ENCODE measurements at places on chromosomes 3 and 15.
A peak's percentile ranks its signal among the peaks of the same experiment; 100 is the strongest.

DNA sequence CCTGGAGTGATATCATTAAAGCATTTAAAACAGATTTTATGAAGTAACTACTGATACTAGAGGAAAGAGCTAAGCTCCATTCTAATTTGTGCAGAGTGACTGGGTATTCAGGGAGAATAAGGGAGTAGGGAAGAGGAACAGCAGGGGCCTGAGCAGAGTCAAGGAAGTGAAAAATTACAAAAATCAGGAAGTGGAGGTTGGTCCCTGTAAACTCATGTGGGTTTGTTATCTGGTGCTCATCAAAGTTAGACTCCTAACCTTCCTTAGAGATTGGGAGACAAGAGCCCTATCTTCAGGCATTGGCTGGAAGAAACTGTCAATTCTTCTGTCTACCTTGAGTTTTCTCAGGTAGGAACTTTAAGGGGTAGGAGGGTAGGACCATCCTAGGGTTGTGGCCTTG is 82.5 kb downstream of the NEK11 start:
- no peak for DNase-seq

- DNase-seq: no peak
Measured at GRCh38 chr15:60138397-60138968, 134.4 kb downstream of the FOXB1 start.

- DNase-seq: no peak
Measured at GRCh38 chr3:158430968-158431367, 140.0 kb upstream of the MLF1 start.

DNA sequence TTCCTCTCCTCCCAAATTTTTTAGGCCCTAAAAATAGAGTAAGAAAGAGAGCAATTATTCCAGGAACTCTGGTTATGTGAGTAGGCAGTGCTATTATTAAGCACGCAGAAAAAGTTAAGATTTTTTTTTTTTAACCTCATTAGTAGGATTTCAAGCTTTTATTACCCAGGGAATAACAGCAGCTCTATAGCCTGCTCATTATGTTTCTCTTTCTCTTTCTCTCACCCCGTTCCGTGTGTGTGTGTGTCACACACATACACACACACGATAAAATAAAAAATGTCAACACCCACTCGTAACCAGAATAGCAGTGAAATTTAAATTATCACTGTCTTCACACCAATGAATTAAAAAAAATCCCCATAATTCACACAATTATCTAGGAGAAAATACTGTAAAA is 30.3 kb downstream of the GADL1 start:
- no peak for DNase-seq

DNA sequence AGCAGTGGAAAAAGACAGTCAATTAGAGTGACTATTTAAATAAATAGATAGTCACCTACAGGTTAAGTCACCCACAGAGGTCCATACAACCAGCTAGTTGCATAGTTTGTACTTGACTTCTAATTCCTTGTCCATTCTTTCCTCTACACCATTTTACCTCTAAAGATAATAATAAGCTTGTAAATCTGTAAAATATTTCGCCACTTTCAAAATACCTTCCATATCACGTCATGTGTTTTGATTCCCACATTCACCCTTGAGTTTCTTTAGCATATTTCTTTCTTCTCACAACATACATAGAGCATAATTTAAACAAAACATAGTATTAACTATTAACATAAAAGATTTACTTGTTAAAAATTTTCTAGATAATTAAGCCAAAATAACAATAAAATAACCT is 689.6 kb downstream of the MECOM start:
- DNase-seq: no peak

DNA sequence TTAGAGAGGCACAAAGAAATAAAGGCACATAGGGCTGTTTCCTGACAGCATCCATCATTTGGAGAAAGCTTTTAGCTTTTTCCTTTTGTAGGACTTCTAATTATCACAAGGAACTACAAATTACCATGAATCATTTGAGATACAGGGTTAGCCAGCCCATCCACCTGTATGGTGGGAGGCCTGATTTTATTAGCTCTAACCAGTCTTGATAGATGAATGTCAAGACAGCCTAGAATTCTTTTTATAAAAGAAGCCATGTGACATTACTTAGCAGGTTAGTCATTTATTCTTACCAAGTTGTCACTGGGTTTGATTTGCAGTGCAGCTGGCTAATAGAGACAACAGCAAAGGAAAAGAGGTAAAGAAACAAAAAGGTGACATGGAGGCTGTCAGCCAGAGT is 618.1 kb downstream of the ZNF385D start:
- no peak for DNase-seq

DNA sequence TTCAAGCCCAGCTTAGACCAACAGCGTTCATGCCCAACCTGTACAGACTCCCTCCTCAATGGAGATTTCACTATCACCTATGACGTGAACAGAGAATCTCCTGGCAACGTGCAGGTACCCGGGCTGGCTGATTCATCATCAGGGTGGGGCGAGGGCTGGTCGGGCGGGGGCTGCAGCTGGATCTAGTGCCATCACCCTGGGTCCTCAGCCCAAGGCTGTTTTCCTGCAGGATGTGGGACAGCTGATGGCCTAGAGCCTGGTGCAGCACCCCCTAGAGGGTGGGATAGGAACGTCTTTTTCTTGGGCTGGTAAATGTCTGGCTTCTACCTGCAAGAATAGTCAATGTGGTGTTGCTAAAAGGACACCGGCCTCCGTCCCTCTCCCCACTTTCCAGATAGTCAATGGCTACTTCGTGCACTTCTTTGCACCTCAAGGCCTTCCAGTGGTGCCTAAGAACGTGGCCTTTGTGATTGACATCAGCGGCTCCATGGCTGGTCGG is 4.4 kb downstream of the ITIH3 start:
- no peak for DNase-seq

- DNase-seq: no peak
Measured at GRCh38 chr3:165635791-165636683, 201.2 kb downstream of the BCHE start.

- no peak for DNase-seq
Measured at GRCh38 chr3:23671851-23672589, 133.7 kb upstream of the UBE2E1 start.

DNA sequence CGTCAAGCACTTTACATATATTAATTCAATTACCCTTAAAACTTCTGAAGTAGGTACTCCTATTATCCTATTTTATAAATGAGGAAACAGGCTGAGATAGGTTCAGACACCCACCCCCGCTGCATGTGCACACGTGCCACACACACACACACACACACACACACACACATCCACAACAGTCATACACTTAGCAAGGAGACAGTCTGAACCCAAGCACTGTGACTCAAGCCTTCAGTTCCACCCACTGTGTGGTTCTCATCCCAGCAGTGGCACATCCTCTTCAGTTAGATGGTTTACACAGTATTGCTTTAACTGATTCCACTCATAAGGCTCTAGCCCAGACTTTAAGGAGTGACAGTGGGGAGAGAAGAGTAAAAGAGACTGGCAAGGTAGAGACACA is 91.1 kb upstream of the FGF7 start:
- DNase-seq: no peak

DNA sequence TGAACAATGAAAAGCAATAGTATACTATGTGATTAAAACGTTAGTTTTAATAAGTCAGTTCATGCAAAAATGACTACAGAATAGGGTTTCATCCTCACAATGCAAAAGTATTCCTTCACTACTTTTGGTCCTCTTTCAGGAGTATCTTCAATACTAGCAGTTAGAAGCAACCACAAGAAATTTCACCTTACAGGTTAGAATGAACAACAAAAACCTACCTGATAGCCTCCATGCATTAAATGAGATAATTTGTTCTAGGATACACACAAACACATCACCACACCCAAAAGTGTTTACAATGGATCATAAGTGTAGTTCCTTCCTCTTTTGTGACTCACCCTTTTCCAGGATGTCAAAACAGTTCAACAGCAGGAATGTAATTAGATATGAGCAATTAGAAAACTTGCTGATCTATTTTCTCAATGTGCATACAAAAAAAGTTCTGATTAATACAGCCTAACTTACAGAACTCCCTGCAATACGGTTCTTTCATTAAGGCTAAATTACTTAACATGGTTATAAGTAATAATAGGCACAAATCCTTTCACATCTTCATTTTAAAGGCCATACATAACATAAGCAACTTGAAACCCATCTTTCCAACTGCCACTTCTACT is 21.6 kb downstream of the UACA start:
- DNase-seq: no peak

- DNase-seq: no peak
Measured at GRCh38 chr3:108486941-108487340, 23.5 kb downstream of the MYH15 start.

- no peak for DNase-seq
Measured at GRCh38 chr3:12401208-12401607, 83.1 kb upstream of the TSEN2 start.

GRCh38 chr3:30680789-30681648 is 74.6 kb downstream of the TGFBR2 start:
- DNase-seq: no peak

DNA sequence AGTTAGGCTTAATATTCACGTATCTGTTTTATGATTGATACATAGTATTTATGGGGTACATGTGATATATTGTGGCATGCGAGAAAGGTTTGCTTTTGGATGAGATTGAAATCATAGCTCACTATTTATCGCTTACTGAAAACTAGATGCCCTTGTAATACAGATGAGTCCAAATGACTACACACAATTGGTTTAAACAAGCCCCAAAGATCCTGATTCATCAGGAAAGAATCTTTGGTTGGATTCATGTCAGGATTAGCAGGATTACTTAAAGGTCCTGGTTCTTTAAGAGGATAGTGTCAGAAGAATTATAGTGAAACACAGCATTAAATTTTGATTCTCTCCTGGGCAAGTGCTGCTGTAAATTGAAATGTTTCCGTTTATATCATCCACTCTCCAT is 18.6 kb upstream of the AADAC start:
- DNase-seq: no peak

DNA sequence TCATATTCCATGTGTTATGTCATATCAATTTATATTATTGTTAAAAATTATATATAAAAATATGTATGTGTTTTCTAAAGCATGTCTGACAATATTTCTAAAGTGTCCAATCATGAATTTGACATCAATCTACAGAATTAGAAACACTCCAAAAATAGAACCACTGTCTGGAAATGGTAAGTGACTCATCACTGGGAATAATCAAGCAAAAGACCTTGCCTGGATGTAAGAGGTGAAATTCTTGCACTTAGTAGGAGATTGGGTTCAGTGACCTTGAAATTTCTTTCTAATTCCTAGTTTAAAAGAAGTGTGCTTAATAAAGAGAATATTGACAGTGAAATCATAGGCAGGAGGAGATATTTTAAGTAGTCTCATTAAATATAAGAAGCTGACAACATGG is 188.8 kb downstream of the ZNF385D start:
- no peak for DNase-seq

DNA sequence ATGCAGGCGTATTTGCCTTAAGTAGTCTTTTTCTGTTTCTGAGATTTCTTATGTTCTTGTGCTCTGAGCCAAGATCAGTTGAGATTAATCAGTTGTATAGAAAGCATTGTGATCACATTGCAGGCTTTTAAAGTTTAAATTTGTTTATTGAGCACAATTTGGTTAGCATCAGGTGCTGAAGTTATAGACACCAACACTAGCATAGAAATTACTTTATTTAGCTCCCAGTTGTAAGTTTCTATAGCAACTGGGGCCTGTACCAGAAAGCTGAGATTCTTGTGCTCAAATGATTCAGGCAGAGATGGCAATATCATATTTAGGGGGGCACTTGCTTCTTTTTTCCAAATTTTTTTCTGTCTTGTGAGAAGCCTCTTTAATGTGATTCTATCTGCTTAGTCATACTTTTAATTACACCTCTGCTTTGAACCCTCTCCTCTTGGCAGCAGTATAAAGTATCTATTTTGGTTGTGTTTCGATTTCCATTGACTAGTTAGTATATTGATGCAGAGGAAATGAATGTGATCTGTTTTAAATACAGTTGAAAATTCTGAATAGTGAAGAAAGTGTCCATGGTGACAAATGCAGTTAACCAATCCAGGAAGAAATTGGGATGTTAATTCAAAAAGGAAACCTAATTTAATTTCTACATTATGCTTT is 241.7 kb upstream of the GBE1 start:
- no peak for DNase-seq

GRCh38 chr3:14200841-14201240 is 22.2 kb downstream of the LSM3 start:
- no peak for DNase-seq

DNA sequence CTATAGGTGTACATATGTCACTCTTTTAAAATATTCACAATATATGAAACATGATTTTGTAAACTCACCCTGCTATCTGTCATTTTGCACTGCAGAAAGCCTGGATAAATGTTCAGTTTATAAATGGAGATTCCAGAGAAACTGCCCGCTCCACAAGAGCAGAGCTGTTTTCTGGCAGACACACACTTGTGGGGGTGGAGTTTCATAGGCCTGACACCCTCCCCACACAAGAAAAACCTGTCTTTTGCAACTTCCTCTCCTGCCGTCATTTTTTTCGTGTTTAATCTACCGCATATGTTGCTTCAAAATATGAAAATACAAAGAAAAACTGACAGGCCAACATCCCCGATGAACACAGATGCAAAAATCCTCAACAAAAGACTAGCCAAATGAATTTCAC is 479.0 kb downstream of the GABRG3 start:
- no peak for DNase-seq

- DNase-seq: no peak
Measured at GRCh38 chr3:110423276-110423675, 648.3 kb upstream of the NECTIN3 start.

DNA sequence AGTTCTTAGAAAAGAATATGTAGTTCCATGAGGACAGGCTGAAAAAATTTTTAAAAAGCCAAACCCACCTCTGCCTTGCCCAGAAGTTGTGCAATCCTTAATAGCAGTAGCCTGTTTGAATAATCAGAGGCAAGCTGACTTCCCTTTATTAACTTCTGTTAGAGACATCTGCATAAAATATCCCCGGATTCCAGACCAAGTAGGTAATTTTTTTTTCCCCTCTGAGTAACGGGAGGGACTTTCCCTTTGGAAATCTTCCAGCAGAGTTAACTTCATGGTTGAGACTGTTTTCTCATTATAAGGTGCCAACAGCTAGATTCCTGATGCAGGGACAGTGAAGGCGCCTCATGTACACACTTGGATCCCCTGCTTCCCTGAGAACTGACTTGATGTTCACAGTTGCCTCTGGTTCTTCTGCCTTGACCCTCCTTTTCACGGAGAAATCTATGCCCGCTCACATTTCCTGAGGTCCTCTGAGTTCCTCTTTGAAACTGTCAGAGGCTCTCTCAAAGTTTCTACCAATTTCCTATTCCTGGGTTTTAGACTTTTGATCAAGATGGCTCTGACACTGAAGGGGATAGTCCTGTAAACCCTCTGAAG is 227.6 kb upstream of the BHLHE40 start:
- no peak for DNase-seq

- DNase-seq: peak; percentile 88
Measured at GRCh38 chr3:194333212-194333980, 17.7 kb downstream of the CPN2 start.

- no peak for DNase-seq
Measured at GRCh38 chr3:112744825-112745566, 101.7 kb downstream of the CD200R1L start.

Measured in stimulated activated CD4-positive, alpha-beta T cell treated with anti-CD3 and anti-CD28 coated beads, Interleukin-15, amount 100 ng/mL, for 1 hour (primary cell).